Pancreas (tissue), 10 donors: ENCODE measurements at places on chromosomes 7 and 10. TPM values are rescaled to one million over a fixed set of nuclear protein-coding genes. Genes with fewer than 3 reads are reported as not detected.

The PUS7 gene
- 7.3 TPM for total RNA-seq

GRCh38 chr10:88108115-88108610, 244.7 kb downstream of the PTEN start:
- DNase-seq = no peak

The GDF10 gene
- total RNA-seq = 5.5 TPM

The TECPR1 gene
- 14.9 TPM for total RNA-seq

DNA sequence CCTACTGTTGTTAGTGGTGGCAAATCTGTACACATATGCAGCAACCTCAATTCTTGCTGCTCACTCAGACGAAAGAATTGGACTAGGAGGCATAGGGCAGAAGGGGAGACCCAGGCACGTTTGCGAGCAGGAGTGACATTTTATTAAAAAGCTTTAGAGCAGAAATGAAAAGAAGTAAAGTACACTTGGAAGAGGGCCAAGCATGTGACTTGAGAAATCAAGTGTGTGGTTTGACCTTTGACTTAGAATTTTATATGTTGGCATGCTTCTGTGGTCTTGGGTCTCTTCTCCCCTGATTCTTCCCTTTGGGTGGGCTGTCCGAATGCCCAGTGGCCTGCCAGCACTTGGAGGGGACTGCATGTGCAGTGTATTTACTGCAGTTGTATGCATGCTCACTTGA, 205.5 kb upstream of the SEMA3D start:
- DNase-seq = no peak

- no peak for DNase-seq
Measured at GRCh38 chr10:31018962-31019361, 12.7 kb downstream of the ZNF438 start.

- DNase-seq = no peak
Measured at GRCh38 chr10:33125522-33126517, 167.8 kb upstream of the ITGB1 start.

The ACSM6 gene
- total RNA-seq = 0.51 TPM

DNA sequence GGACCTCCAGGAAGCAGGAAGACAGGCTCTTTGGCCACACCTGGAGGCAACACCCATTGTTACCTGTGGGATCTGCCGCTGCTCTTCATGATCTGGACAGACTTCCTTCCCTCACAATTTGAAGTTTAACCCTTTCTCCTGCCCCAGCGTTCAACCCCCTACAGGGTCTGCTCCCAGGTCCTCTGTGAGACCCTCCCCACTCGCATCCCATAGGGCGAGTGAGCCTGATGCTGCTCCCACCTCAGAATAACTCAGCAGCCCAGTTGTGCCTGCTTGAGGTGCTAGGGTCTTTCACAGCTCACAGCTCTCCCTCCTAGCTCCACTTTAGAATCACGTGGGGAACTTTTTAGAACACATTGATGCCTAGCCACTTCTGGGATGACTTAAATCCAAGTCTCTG, 61.8 kb upstream of the C10orf90 start:
- DNase-seq = no peak

- no peak for DNase-seq
Measured at GRCh38 chr10:27687743-27688142, 57.9 kb downstream of the MKX start.

GRCh38 chr7:137462847-137463246, 119.3 kb upstream of the PTN start:
- no peak for DNase-seq

DNA sequence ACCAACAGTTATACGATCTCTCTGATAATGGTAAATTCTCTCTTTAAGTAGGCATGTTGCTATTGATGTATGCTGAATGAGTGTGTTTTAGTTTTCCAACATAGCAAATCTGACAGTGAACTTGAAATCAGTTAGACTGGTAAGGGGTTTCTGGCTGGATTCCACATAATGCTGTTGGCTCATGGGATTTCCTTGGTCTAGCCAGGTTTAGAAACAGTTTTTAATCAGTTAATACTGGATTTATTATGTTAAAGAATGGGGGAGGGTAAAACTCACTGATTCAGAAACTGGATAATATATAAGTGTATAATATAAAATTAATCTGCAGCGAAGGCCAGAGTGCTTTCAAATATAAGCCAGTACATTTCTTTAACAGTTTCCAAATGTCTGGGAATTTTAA, 55.6 kb downstream of the PCDH15 start:
- no peak for DNase-seq

The AZGP1 gene
- 197 TPM for total RNA-seq

The WDFY4 gene
- 8.4 TPM for total RNA-seq

DNA sequence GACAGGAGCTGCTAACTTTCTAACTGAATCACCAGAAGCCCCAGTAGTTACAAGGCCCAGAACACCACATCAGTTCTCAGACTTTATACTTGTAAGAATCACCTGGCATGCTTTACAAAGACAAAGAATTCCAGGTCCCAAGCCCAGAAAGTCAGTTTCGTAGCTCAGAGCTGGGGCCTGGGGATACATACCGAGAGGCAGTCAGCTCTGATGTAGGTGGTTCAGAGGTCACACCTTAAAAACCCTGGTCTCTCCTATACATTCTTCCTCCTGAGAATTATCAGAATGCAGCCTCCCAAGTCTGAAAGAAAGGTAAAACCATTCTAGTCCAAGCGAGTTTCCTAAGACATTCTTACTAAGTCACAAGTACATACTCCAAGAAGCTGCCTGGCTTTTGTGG, 2.3 kb downstream of the GRB10 start:
- no peak for DNase-seq

GRCh38 chr10:45453639-45454255, 79.7 kb downstream of the ALOX5 start:
- DNase-seq = no peak

DNA sequence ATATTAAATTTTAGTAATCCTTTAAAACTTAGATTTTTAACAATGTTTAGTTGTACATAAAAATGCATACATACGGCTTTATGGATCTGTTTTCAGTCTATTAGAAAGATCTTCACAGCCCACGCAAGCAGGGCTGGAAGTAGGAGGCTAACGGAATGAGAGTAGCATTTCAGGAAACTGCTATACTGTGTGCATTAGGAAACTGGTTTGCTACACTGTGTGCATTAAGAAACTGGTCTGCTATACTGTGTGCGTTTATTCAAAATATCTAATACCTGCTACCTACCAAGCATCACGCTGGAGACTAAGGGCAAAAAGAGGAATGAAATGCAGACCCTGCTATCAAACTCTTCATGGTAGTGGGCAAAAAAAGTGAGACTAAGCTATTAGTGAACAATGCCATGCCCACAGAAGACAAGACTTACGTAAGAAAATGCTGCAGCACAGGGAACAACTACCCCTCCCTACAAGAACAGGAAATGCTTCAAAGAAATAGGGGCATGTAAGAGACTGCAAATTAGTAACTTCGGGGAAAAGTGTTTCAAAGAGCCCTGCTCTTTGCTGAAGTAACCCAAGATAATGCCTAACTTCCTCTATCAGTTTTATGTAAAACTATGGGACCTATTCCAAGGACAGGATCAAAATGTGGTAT, 11.3 kb downstream of the RAB11FIP2 start:
- DNase-seq = no peak

GRCh38 chr10:88966797-88967196, 14.2 kb upstream of the ACTA2 start:
- DNase-seq = no peak

GRCh38 chr7:105210721-105211205, 178.0 kb downstream of the SRPK2 start:
- DNase-seq = peak; percentile 29

The SPDYE6 gene
- total RNA-seq = not detected

DNA sequence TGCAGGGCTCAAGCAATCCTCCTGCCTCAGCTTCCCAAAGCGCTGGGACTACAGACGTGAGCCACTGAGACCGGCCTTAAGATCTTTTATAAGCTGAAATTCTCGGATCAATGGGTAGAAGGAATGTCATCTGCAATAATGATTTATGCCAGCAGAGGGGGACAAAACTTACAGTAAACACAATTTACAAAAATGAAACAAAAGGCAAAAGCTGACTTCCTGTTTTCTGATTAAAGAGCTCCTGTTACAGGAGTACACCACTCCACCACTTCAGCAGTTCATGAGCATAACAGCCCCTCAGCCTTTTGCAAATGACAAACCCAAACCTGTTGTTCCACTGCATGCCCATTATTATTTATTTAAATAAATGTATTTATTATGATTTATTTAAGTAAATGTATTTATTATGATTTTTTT, 88.5 kb upstream of the ATP6V0A4 start:
- peak; percentile 29 for DNase-seq

DNA sequence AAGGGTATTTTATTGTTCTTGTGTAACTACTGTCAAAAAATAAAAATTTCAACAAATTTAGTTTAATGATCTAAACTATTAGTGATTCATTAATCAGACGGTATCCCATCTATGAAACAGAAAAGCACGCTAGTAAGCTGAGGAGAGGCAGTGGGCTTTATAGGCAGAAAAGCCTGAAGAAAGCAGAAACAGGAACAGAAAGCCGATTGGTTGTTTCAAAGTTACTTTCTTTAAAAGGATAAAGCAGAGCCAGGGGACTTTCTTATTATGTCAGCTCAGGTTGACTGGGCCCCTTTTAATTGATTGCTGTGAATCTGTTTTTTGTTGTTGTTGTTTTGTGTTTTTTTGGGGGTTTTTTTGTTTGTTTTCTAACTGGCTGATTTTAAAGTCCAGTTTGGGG, 105.5 kb downstream of the TES start:
- DNase-seq = no peak

DNA sequence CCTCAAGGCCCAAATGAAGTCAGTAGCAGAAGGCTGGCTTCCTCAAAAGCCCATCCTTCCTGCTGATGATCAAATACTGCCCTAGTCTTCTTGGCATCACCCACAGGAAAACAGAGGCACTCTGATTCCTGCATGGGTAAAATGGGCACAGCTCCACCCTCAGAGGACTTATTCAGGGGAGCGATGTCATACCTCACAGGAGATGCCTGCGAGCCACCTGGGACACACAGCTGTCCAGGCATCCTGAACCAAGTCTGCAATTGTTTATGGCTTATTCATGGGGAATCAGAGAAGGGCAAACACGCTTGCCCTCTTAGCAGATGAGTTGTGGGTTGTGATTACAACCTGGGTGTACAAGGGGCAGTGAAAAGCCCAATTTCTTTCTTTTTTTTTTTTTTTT, 22.0 kb upstream of the LMTK2 start:
- DNase-seq = no peak

DNA sequence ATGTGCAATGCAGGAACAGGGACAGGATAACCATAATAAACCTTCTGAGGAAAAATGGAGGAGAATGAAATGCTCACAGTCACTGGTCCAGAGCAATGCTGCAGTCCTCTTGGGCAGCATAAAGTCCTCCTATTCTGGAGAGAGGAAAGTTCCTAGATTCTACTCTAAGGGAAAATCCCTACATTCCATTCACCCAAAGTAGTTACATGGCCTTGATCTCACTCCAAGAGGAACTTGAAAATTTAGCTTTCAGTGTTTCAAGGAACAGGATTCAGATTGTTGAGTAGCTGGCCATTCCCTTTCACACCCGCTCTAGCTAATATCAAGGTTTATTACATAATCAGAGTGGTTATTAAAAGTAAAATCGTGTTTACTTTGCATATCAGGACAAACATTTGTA, 168.3 kb downstream of the CHRM2 start:
- no peak for DNase-seq

The PKD2L1 gene
- total RNA-seq = not detected

- DNase-seq = no peak
Measured at GRCh38 chr7:98365863-98366561, 34.9 kb downstream of the BAIAP2L1 start.

DNA sequence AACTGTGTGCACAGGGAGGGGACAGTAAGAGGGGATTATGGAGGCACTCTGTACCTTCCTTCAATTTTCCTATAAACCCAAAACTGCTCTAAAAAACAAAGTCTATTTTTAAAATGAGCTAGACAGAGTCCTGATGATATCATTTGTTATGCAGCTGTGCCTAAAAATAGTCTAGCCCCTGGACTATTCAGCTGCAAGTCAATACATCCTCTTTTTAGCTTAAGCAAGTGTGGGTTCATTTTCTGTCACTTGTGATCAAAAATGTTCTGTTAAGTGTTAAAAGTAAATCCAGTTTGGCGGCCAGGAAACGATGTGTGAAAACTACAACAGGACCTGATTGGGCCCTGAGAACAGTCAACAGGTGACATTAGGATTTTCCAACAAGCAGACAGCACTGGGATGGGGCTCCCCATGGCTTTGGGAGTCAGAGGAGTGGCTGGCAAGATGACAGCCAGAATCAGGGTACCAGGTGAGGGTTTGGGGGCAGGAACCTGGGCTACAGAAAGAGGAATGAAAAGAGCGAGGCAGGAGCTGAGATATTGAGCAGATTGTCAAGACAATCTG, 33.9 kb downstream of the FAM107B start:
- no peak for DNase-seq

GRCh38 chr10:26801831-26802230, 58.9 kb downstream of the ABI1 start:
- no peak for DNase-seq

DNA sequence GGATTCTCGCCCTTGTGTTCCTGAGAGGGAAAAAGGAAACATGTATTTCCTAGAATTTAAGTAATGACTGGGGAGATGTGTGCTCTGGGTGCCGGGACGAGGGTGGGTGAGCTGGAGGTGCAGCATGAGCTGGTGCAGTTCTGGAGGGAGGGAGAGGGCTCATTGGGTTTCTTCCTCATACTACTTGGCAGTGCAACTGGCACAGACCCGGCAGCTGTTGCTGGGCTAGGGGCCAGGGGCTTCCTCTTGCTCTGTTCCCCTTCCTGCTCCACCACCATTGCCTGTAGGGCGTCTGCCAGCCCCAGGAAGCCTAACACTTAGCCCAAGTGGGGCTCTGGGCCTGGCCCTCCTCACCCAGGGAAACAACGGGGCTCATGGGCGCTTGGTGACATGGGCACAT, 5.9 kb downstream of the RET start:
- no peak for DNase-seq

DNA sequence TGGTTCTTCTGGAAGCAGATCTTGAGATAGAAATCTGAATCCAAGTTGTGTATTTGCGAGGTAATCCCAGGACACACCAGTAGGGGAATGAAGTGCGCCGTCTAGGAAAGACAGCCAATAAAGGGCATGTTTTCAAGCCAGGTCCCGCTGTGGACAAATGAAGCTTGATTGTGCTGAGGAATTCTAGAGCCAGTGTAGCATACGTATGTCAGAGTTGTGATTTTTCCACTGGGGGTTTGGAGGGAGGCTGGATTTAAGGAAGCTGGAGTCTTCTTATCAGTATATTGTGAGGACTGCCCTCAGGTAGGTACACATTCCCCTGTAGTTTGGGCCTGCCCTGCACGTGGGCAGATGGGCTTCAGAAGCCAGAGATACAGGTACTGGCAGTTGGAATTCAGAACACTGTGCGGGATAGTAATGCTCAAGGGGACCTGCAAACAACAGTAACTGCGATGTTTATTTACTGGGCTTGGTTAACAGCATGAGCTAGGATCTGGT, 50.9 kb downstream of the GALNT11 start:
- no peak for DNase-seq

The LRRN3 gene
- 0.46 TPM for total RNA-seq

GRCh38 chr10:78407009-78407711, 373.5 kb downstream of the RPS24 start:
- DNase-seq = peak; percentile 84

The ZNF425 gene
- total RNA-seq = 1.4 TPM

The SLC26A5 gene
- total RNA-seq = not detected
